Substantia nigra (tissue), 51 donors: ENCODE measurements at places on chromosomes 6 and 20.

DNA sequence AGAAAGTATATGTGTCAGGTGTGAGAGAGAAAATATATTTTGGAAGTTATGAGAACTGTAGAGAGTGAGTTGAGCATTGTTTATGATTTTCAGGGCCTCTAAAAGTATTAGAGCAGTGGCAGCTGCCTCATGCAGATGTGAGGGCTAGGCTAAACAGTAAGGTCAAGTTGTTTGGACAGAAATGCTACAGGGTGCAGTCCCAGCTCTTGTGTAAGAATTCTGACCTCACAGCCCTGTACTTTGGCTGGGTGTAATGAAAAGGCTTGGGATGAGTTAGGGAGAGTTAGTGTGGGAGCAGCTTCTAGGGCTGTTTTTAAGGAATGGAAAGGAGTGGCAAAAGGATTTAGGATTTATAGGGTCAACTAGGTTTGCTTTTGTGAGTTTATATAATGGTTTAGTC is 764.8 kb upstream of the ADGRB3 start:
- no peak for DNase-seq

GRCh38 chr6:50143011-50143719 is 93.4 kb upstream of the DEFB112 start:
- DNase-seq: no peak

DNA sequence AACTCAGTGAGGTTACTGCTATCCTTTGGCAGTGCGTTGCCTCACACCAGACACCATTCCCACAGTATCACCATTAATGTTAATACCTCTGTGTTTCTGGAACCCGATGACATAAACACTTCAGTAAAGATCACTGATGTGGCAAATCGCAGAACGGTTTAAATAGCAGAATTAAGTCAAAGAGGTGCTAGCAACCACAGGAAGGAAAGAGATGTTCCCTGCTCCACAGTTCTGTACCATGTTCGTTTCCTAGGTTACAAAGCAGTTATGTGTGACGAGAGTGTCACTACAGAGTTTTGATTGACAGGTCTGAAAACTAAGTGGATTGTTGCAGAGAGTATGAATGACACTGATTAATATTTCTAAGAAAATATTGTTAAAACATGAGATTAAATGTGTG is 272.3 kb downstream of the KHDRBS2 start:
- DNase-seq: no peak

GRCh38 chr6:85537055-85537494 is 56.6 kb downstream of the SNX14 start:
- no peak for DNase-seq

DNA sequence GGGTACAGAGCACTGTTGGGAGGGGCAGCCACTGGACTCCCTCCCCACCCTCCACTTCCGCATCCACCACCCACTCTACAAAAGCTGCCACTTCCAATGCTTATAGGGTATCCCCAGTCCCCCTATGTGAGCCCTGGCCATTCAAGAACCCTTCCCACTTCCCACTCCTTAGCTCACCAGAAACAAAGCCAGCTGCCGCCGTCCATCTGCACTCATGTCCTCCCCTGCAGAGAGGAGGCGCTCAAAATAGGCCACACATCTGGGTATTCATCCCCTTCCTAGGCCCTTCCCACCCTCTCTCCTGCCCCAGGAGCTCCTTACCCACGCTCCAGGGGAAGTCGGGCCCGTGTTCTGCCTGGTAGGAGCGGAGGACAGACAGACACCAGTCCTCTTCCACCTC is 6.5 kb upstream of the LY6G5C start:
- DNase-seq: no peak

DNA sequence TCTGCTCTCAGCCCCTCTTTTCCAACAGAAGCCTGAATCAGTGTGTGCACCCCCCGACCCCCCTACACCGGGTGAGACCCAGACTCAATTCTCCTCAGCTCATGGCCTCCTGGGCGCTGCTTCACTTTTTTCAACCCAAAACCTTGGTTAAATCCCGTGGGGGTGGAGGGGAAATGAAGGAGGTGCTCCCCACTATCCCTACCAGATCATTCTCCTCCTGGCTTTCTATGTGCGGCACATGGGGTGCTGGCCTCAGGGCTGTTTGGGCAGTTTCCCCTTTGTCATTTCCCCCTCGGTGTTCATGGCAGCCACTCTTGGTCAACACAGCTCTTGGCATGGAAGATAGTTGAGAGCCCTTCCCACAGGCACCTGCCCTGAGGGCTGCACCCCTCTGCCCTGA is 4.6 kb downstream of the CST4 start:
- DNase-seq: no peak

GRCh38 chr6:149560736-149561135 is 5.4 kb upstream of the GINM1 start:
- no peak for DNase-seq
